ENCODE measurements at places on chromosomes 1 and 21.

DNA sequence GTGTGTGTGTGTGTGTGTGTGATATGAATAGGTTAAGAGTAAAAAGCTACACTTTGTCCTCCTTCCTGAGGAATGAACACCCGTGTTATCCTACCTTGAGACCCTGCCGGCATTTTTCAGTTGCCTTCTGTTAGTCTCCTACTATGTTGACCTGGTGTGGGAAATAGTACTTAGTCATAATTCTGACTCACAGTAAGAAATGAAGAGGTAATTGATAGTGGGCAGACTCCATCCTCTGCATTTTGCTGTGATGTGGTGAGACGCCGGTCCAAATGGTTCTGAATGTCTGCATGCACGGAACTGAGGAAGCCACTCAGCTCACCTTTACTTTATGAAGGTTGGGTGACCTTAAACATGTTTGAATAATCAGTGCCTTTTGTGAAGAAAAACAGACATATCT lies 12.6 kb downstream of the CD101 start:
- H3K4me3 ChIP-seq = peak overlapping the region; percentile 58
- no peak for DNase-seq
- H3K4me1 ChIP-seq = peaks cover 62% of the 10 kb centered on the region

GRCh38 chr1:24961961-24962861 lies 32.1 kb upstream of the RUNX3 start:
- peaks cover 75% of the 10 kb centered on the region for H3K36me3 ChIP-seq
- peaks cover 79% of the 10 kb centered on the region for H3K4me1 ChIP-seq
- peaks cover 3% of the 10 kb centered on the region for H3K27me3 ChIP-seq
- peak overlapping the region; percentile 95 for H3K27ac ChIP-seq
- DNase-seq = no peak

DNA sequence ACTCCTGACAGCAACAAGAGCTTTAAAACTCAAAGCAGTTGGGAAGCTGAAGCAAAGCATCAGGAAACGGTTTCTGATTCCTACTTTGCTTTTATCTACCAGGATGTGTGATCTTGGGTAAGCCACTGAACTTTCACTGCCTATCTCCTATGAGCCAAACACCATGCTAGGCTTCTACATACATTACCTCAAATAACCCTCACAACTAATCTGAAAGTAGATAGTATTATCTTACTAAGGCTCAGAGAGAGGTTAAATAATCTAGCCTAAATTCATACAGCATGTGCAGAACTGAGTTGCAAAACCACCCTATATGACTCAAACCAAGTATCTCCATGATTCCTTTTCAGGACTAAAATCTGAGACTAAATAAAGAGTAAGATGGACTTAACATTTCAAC lies 83.8 kb downstream of the EVI5 start:
- no peak overlapping the region for H3K27ac ChIP-seq
- DNase-seq = no peak
- no peaks in the 10 kb centered on the region for H3K36me3 ChIP-seq
- peaks cover 3% of the 10 kb centered on the region for H3K27me3 ChIP-seq

GRCh38 chr1:67484492-67484891 lies 54.3 kb upstream of the SERBP1 start:
- H3K36me3 ChIP-seq = no peaks in the 10 kb centered on the region
- H3K27me3 ChIP-seq = no peaks in the 10 kb centered on the region
- H3K27ac ChIP-seq = no peak overlapping the region
- H3K4me1 ChIP-seq = peaks cover 3% of the 10 kb centered on the region
- DNase-seq = no peak

GRCh38 chr1:17853241-17853935 lies 98.3 kb downstream of the ACTL8 start:
- no peaks in the 10 kb centered on the region for H3K36me3 ChIP-seq
- H3K4me1 ChIP-seq = no peaks in the 10 kb centered on the region
- DNase-seq = no peak
- H3K4me3 ChIP-seq = no peak overlapping the region
- no peak overlapping the region for H3K27ac ChIP-seq

DNA sequence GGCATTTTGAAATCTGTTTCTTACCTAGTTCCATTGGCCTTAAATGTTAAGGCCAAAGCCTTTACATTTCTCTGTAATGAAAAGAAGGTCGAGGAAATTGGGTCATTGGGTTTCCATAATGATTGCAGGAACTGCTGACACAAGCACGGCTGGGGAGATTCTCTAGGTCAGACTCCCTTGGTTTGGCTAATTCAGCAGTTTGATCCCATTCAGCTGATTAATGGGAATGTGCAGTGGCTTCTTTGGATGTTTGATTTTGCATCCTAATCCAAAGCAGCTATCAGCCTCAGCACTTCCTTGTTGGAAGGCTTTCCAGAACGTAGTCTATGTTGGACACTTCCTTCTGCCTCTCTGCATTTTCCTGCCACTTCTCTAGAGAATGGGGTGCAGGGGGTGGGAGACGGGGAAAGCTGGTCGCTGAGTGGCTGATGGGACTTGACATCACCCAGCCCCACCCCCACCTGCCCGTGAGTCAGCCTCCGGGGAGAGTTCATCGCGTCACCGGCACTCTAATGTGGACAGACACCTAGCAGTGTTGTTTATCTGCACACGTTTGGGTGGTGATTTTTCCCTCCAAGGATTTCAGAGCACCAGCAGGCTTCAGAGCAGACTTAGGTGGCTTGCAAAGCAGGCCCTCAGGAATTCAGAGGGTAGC lies 5.4 kb downstream of the PSEN2 start:
- DNase-seq = no peak
- peaks cover 7% of the 10 kb centered on the region for H3K4me1 ChIP-seq

DNA sequence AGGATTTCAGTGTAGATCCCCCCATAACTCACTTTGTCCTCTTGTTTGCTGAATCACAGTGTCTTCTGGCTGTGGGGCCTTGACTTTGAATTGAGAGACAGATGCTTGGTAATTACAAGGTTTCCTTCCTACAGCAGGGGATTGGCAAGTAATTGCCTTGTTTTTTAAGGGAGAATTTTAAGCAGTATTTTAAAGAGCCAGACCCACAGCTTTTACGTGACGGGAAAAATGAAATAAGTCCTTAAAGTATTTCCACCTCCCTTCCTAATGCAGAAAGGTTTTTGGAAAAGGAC lies 41.0 kb downstream of the PGBD5 start:
- DNase-seq = no peak
- H3K27ac ChIP-seq = no peak overlapping the region
- H3K27me3 ChIP-seq = peaks cover 10% of the 10 kb centered on the region
- no peak overlapping the region for H3K4me3 ChIP-seq
- no peaks in the 10 kb centered on the region for H3K36me3 ChIP-seq
- no peaks in the 10 kb centered on the region for H3K4me1 ChIP-seq

DNA sequence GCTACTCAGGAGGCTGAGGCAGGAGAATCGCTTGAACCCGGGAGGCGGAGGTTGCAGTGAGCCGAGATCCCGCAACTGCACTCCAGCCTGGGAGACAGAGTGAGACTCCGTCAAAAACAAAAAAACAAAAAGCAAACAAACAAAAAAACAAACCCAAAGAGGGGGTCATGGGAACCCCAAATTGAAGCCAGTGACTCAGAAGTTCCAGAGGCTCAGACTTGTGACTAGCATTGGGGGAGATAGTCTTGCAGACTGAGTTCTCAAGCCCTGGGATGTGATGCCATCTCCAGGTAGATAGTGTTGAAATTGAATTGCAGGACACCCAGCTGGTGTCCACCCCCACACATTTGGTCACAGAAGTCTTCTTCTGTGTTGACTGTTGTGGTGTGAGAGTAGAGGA lies 24.9 kb upstream of the ENO1 start:
- peak overlapping the region; percentile 13 for H3K27ac ChIP-seq
- H3K27me3 ChIP-seq = no peaks in the 10 kb centered on the region
- H3K4me1 ChIP-seq = peaks cover 71% of the 10 kb centered on the region
- H3K36me3 ChIP-seq = peaks cover 14% of the 10 kb centered on the region
- DNase-seq = no peak

DNA sequence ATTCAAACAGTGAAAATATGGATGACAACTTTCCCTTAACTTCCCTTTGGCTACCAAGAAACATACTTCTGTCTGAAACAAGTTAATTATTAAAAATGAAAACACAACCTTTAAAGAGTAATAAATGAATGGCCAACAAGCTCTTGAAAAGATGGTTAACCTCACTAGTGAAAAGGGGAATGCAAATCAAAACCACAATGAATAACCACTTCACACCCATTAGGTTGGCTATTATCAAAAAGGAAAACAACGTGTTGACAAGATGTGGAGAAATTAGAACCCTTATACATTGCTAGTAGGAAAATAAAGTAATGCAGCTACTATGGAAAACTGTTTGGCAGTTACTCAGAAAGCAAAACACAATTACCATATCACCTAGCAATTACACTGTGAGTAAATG lies 14.1 kb downstream of the COP1 start:
- H3K4me1 ChIP-seq = peaks cover 79% of the 10 kb centered on the region
- peak overlapping the region; percentile 63 for H3K27ac ChIP-seq
- no peaks in the 10 kb centered on the region for H3K27me3 ChIP-seq
- peaks cover 17% of the 10 kb centered on the region for H3K36me3 ChIP-seq
- DNase-seq = no peak

DNA sequence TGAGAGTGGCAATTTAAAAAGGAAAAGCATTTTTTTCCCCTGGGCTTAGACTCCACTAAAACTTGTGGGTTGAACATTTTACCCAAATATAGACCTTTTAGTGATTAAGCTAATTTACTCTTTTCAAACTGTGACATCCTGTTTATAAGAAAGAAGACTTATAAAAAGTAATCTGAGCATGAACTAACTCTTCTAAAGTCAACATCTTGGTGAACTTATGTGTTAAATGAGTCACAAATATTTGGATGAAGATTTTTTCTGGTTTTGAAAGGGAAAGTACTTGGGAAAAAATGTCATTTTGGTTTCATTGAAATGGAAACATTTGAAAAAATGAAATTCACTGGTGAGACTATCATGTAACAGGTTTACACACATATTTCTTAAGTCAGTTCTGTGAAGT lies 109.8 kb downstream of the KCNK2 start:
- H3K27me3 ChIP-seq = peaks cover 2% of the 10 kb centered on the region
- H3K4me3 ChIP-seq = no peak overlapping the region
- H3K36me3 ChIP-seq = no peaks in the 10 kb centered on the region
- no peaks in the 10 kb centered on the region for H3K4me1 ChIP-seq
- H3K27ac ChIP-seq = no peak overlapping the region
- DNase-seq = no peak

DNA sequence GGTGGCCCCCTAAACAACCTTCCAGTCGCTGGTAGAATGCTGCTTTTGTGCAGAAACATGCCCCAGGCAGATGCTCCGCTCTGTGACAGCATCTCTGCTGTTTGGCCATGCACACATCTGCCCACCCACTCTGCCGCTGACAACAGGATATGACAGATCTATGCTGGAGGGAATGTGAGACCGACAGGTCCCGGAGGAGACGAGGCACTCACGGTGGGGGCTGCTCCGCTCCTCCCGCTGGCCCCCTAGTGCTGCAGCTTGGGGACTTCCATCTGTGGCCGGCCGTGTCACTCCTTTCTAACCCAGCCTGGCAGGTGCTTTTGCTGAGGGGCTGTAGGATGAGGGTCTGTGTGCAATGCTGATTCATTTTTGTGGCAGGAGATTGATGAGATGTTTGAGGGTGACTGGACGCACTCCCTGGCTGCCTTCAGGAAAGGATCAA lies 49.1 kb upstream of the DMRTB1 start:
- H3K27me3 ChIP-seq = peaks cover 2% of the 10 kb centered on the region
- H3K27ac ChIP-seq = peak overlapping the region; percentile 37
- no peaks in the 10 kb centered on the region for H3K36me3 ChIP-seq
- peak; percentile 38 for DNase-seq
- peak overlapping the region; percentile 21 for H3K4me3 ChIP-seq

GRCh38 chr1:116123837-116124533 lies 12.8 kb downstream of the MAB21L3 start:
- H3K36me3 ChIP-seq = no peaks in the 10 kb centered on the region
- DNase-seq = no peak
- H3K27ac ChIP-seq = no peak overlapping the region
- H3K4me1 ChIP-seq = peaks cover 38% of the 10 kb centered on the region
- peaks cover 20% of the 10 kb centered on the region for H3K27me3 ChIP-seq

DNA sequence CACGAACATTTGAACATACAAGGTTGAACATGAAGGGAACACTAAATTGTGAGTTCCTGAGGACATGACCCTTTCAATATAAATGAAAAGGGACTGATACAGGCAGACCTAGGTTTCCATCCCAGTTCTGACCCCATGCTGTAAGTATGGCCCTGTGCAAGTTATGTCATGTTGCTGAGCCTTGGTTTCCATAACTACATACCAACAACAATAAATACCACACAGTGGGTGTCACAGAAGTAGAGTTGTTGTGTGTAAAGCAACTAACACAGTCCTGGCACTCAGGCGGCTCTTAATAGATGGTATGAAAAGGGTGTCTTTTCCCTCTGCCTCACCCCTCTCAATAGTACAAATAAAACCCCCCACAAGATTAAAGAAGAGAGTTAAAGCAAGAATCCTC lies 140.8 kb downstream of the LMX1A start:
- DNase-seq = no peak
- no peak overlapping the region for H3K4me3 ChIP-seq
- H3K36me3 ChIP-seq = no peaks in the 10 kb centered on the region
- no peaks in the 10 kb centered on the region for H3K4me1 ChIP-seq
- H3K27me3 ChIP-seq = no peaks in the 10 kb centered on the region

- H3K27ac ChIP-seq = no peak overlapping the region
- no peak overlapping the region for H3K4me3 ChIP-seq
- H3K27me3 ChIP-seq = peaks cover 3% of the 10 kb centered on the region
- DNase-seq = no peak
These were observed 496.1 kb downstream of the PTPRU start for GRCh38 chr1:29732453-29732852.

DNA sequence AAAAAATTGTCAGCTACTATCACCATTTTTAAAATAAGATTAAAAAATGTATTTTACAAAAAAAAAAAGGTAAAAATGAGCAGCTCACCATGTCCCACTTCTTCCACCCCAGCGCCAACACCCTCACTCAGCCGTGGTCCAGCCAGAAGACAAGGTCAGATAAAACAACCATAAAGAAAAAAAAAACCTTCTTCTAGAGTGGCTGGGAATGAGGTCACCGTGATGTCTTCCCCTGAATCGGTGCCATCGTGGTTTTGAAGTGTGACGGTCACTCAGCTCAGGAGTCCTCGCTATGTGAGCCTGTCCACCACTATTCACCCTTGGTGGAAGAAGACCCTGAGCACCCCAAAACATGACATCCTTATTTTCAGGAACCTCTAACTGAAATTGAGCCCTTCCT lies 38.1 kb downstream of the B3GALT5 start:
- H3K4me1 ChIP-seq = no peaks in the 10 kb centered on the region
- no peak overlapping the region for H3K4me3 ChIP-seq
- DNase-seq = no peak
- no peaks in the 10 kb centered on the region for H3K36me3 ChIP-seq
- no peaks in the 10 kb centered on the region for H3K27me3 ChIP-seq

DNA sequence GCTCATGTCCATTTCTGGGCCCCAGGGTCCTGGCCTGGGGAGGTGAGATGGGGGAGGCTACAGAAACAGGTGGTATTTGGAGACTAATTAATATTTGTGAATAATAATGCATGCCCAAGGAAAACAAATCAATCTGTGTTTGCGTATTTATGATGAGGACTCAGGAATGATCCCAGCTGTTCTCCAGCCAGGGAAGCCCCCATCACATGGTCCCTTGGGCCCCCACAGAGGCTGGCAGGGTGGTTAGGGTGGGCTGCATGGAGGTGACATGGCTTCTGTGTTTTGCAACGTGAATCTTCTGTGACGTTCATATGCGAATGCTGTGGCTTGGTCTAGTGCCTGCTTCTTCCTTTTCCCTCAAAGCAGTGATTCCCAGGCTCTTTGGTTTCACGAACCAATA lies 10.5 kb downstream of the PTPRF start:
- H3K4me3 ChIP-seq = no peak overlapping the region
- H3K27me3 ChIP-seq = no peaks in the 10 kb centered on the region
- H3K27ac ChIP-seq = no peak overlapping the region
- DNase-seq = no peak

- no peaks in the 10 kb centered on the region for H3K27me3 ChIP-seq
- DNase-seq = no peak
- H3K4me3 ChIP-seq = no peak overlapping the region
- H3K36me3 ChIP-seq = no peaks in the 10 kb centered on the region
These were observed 454.2 kb downstream of the SETD4 start for GRCh38 chr21:35606146-35606545.

Measured in activated naive CD8-positive, alpha-beta T cell treated with anti-CD3 and anti-CD28 coated beads, Interleukin-2, amount 50 U/mL, for 24 hours (primary cell).